Prostate gland (tissue), 2 donors: ENCODE measurements at places on chromosomes 6 and 20. TPM values are rescaled to one million over a fixed set of nuclear protein-coding genes. Genes with fewer than 3 reads are reported as not detected.

GRCh38 chr6:170128346-170128745 lies 162.5 kb downstream of the DLL1 start:
- no peak for DNase-seq

DNA sequence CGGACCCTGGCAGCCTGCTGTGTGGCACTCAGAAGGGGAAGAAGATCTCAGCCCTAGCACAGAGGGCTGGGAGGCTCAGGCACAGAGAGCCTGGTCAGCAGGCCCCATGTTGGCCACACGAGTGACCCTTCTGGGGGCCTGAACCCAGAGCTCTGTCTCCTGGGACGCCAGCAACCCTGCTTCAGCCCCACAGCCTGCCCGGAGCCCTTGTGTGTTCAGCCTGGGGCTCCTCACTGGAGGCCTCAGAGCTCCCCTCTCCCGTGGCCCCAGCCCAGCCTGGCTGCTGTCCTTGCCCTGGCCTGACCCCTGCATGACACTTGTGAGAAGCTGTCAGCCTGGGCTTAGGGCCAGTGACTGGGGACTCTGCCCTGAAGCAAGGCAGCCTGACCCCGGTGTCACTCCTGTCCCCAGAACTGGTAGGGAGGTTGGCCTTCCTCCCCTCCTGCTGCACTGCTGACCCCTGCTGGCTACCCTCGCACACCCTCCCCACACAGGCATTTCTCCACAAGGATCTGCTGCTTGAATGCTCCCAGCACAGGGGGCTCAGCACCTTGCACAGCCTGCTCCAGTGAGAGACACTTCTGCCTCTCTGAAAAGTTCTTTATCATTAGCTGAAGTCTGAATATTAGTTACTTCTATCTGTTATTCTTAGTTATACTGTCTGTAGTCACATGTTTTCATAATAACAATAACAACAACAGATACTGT lies 15.4 kb upstream of the IP6K3 start:
- DNase-seq, result peak; percentile 56

ENPP5 gene
- 45.7 TPM for total RNA-seq

FOXF2 gene
- total RNA-seq, result 14.1 TPM

OR12D3 gene
- not detected for total RNA-seq
